Hematopoietic multipotent progenitor cell (in vitro differentiated cells): ENCODE measurements at places on chromosomes 1 and 21. TPM values are rescaled to one million over a fixed set of nuclear protein-coding genes. Genes with fewer than 3 reads are reported as not detected.

The ZNF678 gene
- total RNA-seq: 14.8 TPM

The PERM1 gene
- under 0.01 TPM for total RNA-seq

The PPP1R8 gene
- total RNA-seq: 37.4 TPM

The TDRD5 gene
- total RNA-seq: under 0.01 TPM

The HCRTR1 gene
- total RNA-seq: 0.27 TPM

The LHX8 gene
- not detected for total RNA-seq

The DPT gene
- not detected for total RNA-seq

The KRTAP13-2 gene
- total RNA-seq: not detected
